NCI-H460 (cell line): ENCODE measurements at places on chromosomes 1 and 21.

- no peak for DNase-seq
Measured at GRCh38 chr1:11462224-11462923, 16.6 kb upstream of the DISP3 start.

DNA sequence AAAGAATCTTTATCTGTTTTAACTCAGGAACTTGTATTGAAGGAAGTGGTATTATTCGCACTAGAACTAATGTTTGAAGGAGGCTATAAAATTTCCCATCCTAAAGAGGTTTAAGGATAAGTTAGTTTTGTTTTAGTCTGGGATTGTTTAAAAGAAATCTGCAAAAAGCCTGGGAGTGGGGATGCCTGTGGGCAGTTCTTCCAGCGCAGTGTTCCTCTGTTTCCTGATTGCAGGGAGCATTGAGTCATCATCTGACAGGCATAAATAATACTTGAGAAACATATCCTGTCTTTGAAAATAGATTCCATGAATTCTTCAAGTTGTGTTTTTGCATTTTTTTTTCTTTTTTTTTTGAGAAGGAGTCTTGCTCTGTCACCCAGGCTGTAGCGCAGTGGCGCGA is 350.8 kb upstream of the PTBP2 start:
- no peak for DNase-seq

DNA sequence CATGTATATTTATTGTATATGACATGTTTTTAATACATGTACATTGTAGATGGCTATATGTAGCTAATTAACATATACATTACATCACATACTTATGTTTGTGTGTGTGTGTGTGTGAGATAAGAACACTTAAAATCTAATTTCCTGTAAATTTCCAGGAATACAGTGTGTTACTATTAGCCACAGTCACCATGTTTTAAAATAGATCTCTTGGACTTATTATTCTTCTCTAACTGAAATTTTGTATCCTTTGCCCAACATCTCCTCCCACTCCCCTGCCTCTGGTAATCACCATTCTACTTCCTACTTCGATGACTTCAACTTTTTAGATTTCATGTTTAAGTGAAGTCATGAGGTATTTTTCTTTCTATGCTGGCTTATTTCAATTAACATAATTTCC is 64.8 kb downstream of the FCRL5 start:
- DNase-seq = no peak

DNA sequence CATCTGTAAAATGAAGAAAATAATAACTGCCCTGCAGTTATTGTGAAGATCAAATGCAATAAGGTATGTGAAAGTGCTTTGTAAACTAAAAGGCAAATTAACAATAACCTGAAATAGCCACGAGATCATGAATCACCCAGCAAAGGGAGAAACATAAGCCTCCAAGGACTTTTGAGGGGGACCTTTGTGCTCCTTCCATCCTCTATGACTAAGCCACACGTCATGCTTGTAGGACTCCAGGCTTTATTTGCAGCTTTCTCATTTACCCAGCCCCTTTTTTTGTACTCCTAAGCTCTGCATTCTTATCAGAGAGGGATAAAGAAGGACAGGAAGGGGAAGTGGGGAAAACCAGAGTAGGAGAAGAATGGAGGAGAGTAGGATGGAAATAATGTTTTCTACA is 115.1 kb downstream of the PROX1 start:
- no peak for DNase-seq

- DNase-seq = no peak
Measured at GRCh38 chr1:230236301-230237008, 169.4 kb downstream of the GALNT2 start.

- no peak for DNase-seq
Measured at GRCh38 chr1:205128050-205128449, 6.3 kb upstream of the RBBP5 start.

GRCh38 chr1:15849775-15850324 is 2.3 kb downstream of the SPEN start:
- DNase-seq = peak; percentile 32

- DNase-seq = no peak
Measured at GRCh38 chr1:151001602-151002001, 5.1 kb downstream of the MINDY1 start.

DNA sequence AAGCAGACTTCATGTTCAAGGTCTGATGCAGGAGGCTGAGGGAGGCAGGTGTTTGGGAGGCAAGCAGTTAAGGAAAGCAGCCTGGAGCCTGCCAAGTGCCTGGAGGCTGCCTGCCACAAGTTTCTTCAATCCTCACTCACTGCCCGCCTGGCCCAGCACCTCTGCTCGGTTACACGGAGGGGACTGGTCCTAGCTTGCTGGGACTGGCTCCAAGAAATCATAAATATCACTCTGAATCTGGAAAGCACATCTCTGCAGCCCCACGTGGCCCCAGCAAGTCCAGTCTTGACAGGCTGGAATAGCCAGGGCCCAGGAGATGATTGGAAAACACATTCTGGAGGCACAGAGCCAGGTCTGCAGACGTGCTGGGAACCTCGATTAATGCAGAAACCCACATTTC is 83.9 kb downstream of the BCAR3 start:
- no peak for DNase-seq

DNA sequence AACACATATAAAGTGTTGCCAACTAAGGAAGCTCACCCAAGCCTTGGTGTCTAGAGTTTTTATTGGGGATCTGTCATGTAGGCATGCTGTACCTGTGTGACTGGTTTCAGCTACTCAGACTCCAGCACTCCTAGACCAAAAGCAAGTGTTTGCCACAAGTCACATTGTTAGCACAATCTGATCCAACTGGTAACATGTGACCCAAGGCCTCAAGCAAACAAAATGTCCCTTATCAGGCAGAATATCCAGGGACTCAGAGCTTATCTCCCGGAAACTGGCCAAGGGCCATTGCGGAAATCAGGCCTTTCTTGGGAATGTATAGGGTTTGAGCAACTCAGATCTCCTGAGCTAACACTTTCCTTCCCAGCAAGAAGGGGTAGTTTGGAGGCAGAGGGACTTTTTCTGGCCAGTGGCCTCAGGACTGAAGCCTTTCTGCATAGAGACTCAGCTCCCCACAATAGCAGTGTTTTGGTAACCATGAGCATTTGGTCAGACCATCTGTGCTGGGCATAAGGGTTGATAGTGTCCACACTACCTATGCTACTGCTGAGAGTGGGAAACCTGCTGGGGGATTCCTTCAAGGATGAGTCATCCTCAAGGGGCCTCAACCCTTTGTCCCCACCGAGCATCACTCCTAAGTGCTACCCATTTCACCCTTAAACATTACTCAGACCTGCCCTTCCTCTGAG is 29.6 kb downstream of the NHLH2 start:
- DNase-seq = no peak

GRCh38 chr1:53590531-53591515 is 131.6 kb downstream of the DMRTB1 start:
- no peak for DNase-seq

DNA sequence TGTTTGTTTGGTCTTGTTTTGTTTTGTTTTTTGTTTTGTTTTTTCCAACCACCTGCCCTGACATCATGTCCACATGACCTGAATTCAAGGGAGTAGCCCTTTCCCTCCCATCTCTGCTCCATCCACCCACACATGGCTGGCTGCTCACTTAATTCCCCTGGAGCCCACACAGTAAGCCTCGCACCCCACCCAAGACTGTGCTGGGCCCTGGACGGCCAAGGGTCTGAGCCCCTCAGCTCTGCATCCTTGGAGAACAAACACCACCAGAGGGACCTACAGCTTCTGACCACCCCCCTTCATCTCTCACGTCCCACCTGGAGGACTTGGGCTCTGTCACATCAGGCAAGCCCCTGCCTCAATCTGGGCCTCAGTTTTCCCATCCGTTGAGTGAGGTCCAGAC is 39.1 kb downstream of the MATN1 start:
- no peak for DNase-seq

- no peak for DNase-seq
Measured at GRCh38 chr1:242468784-242469183, 55.7 kb downstream of the PLD5 start.
